Activated T-cell treated with anti-CD3 and anti-CD28 coated beads, Interleukin-2, amount 50 U/mL, for 72 hours (primary cell): ENCODE measurements at places on chromosomes 7 and 10. TPM values are rescaled to one million over a fixed set of nuclear protein-coding genes. Genes with fewer than 3 reads are reported as not detected.

The DEPP1 gene
- total RNA-seq = 0.23 TPM

DNA sequence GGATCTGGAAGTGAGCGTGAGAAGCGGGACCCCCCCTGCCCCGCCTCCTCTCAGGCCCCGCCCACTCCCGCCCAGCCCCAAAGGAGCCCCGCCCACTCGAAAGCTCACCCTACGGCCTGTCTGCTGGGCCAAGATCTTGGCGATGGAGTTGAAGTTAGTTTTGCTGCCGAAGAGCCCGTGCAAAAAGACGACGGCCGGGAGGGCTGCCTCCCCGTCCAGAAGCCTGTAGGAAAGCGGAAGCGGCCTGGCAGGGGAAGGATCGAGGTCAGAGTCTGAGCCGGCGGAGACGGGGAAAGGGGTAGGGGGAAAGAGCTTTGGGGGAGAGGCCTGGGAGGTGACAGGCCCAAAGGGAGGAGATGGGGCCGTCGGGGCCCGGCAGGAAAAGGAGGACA is 386 bp downstream of the ABHD11 start:
- DNase-seq = peak; percentile 60
- H3K27ac ChIP-seq = peak overlapping the region; percentile 82
- H3K4me1 ChIP-seq = peaks cover 34% of the 10 kb centered on the region
- H3K4me3 ChIP-seq = peak overlapping the region; percentile 96

The ATRNL1 gene
- 0.94 TPM for total RNA-seq

The TDRD1 gene
- 0.07 TPM for total RNA-seq

DNA sequence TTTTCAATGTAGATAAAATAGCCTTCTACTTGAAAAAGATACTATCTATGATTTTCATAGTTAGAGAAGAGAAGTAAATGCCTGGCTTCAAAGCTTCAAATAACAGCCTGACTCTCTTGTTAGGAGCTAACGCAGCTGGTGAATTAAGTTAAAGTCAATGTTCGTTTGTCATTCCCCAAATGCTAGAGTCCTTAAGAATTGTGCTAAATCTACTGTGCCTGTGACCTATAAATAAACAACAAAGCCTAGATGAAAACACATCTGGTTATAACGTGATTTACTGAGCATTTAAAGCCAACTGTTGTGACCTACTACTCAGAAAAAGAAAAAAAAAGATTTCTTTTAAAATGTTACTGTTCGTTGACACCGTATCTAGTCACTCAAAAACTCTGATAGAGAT is 134.7 kb downstream of the POLR1F start:
- H3K27ac ChIP-seq = no peak overlapping the region
- no peaks in the 10 kb centered on the region for H3K36me3 ChIP-seq
- no peaks in the 10 kb centered on the region for H3K4me1 ChIP-seq
- H3K27me3 ChIP-seq = no peaks in the 10 kb centered on the region
- no peak overlapping the region for H3K4me3 ChIP-seq

The TEX47 gene
- not detected for total RNA-seq

GRCh38 chr10:59303018-59303417 is 59.3 kb downstream of the FAM13C start:
- H3K27me3 ChIP-seq = no peaks in the 10 kb centered on the region
- DNase-seq = no peak
- no peaks in the 10 kb centered on the region for H3K36me3 ChIP-seq
- no peaks in the 10 kb centered on the region for H3K4me1 ChIP-seq
- H3K4me3 ChIP-seq = no peak overlapping the region
- H3K27ac ChIP-seq = no peak overlapping the region

- H3K27me3 ChIP-seq = no peaks in the 10 kb centered on the region
- no peaks in the 10 kb centered on the region for H3K36me3 ChIP-seq
- no peak overlapping the region for H3K27ac ChIP-seq
- DNase-seq = no peak
Observed at GRCh38 chr7:67781841-67782240, 785.2 kb downstream of the TYW1 start.

The UPK3BL2 gene
- total RNA-seq = 37.9 TPM

DNA sequence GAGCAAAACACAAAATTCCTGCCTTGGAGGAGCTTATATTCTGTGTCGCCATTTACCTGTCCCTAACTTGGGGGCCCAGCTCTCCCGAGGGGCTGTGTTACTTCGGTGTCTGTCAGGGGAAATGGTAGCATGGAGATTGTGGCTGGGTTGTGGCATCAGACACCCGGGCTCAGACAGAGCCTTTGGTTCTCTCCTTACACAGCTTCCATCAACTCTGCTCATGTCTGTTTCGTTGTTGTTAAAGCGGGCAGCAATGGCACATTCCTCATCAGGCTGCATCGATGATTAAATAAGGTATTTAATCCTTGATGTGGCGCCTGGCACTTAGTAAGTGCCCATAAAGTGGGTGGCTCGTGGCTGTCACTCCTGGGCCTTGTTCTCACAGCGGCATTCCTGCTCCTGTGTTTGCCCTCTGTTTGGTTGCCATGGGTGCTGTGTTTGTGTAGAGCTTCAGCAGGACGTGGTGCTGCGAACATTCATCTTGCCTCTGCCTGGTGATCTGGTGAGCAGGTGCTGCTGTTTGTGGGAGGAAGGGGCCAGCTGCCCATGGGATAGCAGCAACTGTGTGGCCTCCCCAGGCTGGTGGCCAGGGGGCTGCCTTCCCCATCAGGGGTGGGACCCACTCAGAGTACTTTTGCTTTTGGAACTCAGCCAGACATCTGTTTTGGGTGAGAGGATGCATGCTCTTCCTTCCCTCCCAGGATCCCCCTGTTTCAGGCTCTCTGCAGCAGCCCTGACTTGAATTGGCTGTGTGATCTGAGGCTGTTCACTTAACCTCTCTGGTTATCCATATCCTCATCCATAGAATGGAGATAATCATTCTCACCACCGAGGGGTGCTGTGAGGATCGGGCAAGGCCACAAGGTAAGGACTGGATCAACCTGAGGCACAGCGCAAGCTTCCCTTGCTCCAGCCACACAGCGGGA is 207.2 kb upstream of the SVIL start:
- H3K36me3 ChIP-seq = no peaks in the 10 kb centered on the region
- no peak overlapping the region for H3K4me3 ChIP-seq
- H3K27ac ChIP-seq = no peak overlapping the region
- DNase-seq = no peak

DNA sequence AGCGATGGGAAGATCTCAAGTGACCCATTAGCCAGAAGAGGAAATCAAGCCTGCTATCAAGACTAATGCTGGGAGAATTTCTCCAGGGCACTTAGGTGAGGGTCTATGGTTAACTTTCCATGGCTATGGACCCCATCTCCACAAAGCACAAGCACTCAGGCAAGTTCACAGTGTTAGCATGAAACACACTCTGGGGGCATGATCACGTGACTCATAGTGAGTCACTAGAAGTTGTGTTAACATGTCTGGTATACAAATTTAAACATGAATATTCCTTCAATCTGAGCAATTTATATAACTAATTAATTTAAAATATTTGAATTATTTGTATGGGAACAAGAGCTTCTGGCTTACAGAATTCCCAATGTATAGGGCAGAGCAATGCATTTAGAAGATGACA is 131.8 kb downstream of the FAM204A start:
- H3K27me3 ChIP-seq = peaks cover 22% of the 10 kb centered on the region
- DNase-seq = no peak
- H3K4me3 ChIP-seq = no peak overlapping the region
- H3K4me1 ChIP-seq = no peaks in the 10 kb centered on the region
- no peaks in the 10 kb centered on the region for H3K36me3 ChIP-seq
- no peak overlapping the region for H3K27ac ChIP-seq

DNA sequence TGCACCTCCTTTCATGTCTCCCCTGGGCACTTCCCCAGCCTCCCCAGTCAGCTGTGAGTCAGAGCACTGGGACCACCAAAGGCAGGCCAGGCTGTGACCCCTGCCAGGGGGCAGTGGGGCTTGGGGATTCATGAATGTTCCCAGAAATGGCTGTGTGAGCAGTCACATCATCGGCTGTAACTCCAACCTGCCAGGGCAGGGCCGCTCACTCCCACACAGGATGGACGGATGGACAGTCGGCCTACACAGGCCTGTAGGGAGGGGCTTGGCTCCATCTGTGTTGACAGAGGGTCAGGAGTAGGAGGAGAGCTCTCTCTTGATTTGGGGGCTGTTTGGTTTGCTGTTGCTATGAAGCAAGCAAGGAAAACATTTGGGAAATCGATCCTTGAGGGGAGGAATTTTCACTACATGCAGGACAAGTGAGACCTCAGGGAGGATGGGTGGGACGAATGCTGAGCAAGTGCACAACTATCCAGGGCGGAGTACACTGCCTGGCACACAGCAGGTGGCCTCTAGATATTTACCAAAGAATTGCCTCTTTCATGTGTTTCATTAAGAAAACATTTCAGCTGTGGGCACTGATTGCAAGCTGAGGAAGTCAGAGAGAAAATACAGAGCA is 2.9 kb upstream of the IGFBP1 start:
- no peak overlapping the region for H3K4me3 ChIP-seq
- no peaks in the 10 kb centered on the region for H3K36me3 ChIP-seq
- DNase-seq = no peak
- no peaks in the 10 kb centered on the region for H3K4me1 ChIP-seq
- H3K27me3 ChIP-seq = peaks cover 46% of the 10 kb centered on the region
- H3K27ac ChIP-seq = no peak overlapping the region

DNA sequence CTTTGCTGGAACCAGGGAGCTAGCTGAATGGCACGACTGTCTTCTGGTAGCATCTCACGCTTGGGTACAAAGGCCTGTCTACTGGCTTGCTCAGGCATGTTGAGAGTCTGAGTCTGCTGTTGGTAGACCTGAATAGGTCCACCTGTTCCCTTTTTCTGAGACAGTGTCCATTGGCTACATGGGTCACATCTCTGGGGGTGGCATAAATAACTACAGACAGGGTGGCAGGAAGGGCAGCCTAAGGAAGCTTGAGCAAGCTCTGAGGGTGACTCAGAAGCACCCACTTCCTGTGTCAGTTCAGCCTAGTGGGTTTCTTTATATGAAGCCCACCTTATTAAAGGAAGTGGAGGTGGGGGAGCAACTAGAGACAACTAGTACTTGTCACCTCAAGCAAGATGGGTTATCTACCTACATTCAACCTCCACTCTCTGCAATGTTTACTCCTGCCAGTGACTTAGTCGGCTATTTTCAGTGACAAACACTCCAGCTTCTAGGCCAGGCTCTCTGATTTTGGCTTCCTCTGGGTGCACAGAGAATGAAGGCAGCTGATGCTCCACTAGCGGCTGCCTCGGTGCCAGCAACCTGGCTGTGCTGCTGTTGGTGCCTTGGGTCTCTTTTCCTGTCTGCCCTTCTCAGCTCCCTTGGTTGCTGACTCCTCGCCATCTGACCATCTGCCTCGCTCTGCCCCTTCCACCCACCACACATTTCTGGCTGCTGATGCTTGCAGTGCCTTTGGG is 5.7 kb upstream of the ZYX start:
- peak; percentile 50 for DNase-seq
- peak overlapping the region; percentile 65 for H3K4me3 ChIP-seq
- H3K27me3 ChIP-seq = no peaks in the 10 kb centered on the region
- peak overlapping the region; percentile 92 for H3K27ac ChIP-seq
- H3K4me1 ChIP-seq = peaks cover 64% of the 10 kb centered on the region

- DNase-seq = no peak
- H3K27ac ChIP-seq = no peak overlapping the region
- H3K4me1 ChIP-seq = no peaks in the 10 kb centered on the region
- no peak overlapping the region for H3K4me3 ChIP-seq
- no peaks in the 10 kb centered on the region for H3K36me3 ChIP-seq
- peaks cover 8% of the 10 kb centered on the region for H3K27me3 ChIP-seq
Observed at GRCh38 chr10:61669161-61669725, 6.5 kb downstream of the CABCOCO1 start.

The VENTX gene
- total RNA-seq = 0.21 TPM

The ADAM22 gene
- 2.5 TPM for total RNA-seq

GRCh38 chr10:18472977-18473376 is 178.4 kb downstream of the NSUN6 start:
- H3K36me3 ChIP-seq = no peaks in the 10 kb centered on the region
- H3K27ac ChIP-seq = no peak overlapping the region
- no peaks in the 10 kb centered on the region for H3K4me1 ChIP-seq
- H3K4me3 ChIP-seq = no peak overlapping the region

DNA sequence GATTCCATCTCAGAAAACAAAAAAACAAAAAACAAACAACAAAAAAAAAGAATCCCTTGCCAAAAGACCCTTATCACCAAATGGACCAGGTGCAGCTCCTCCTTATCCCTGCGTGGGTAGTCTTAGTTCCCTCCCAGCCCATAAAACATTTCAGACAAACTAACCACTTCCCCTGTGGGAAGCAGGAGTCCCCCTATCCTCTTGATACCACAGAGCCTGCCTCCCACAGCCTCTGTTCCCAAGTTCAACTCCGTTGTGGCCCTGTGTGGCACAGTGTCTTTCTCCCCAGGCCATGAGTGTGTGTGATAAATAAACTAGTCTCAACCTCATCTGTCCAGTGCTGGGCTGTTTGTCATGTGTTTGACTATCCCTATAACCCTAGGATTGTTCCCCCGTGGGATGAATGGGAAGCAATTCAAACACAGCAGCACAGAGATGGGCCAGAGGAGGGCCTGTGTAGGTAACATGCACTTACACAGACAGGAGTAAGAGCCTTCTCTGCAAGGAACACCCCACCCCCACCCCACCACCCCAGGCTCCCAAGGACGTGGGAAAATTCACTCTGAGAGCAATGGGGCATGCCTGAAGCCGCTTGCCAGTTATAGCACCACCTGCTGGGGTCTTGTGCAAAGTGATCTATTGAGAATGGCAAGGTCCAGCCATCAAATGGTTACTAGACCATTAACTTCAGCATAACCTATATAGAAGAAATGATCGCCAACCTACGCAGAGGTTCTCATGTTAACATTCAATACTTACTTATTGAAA is 147.1 kb upstream of the GHITM start:
- no peaks in the 10 kb centered on the region for H3K4me1 ChIP-seq
- peak; percentile 1 for DNase-seq
- H3K4me3 ChIP-seq = no peak overlapping the region

DNA sequence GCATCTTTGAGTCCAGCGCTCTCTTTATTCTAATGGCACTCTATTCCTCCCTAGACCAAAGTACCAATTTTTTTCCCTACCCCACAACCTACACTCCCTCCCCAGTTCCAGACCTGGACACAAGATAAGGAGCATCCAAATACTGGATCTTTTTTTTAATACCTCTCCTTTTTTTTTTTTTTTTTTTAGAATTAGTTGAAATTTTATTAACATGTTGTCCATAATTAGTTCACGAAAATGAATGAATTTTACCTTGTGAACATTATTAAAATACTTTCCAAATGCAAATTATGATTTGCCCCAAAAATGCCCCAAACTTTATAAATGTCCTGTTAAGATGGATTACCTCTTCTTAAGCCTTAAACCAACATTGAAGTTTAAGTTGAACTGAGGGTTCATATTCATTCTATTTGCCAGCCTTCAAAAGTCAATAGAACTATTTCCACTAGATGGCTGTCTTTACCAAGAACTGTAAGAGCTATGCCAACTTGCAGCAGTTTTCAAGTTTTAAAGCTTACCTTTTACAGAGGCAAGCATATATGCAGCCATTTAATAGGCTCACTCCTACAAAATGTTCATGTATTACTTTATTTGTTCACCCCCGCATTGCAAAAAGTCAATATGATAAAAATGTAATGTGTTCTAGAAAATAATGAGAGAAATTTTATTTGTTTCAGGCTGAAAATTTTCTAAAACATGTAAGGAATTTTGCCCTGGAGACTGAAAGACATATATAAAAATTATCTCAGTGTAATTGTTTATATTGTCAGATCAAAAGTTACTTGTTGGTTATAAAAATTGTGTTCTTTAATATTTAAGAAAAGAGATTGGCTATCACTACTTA is 39.7 kb upstream of the TNKS2 start:
- H3K27me3 ChIP-seq = peaks cover 38% of the 10 kb centered on the region
- no peak overlapping the region for H3K4me3 ChIP-seq
- no peak overlapping the region for H3K27ac ChIP-seq
- H3K36me3 ChIP-seq = no peaks in the 10 kb centered on the region
- no peak for DNase-seq
